ENCODE measurements at places on chromosomes 5 and 9.

- no peak overlapping the region for H3K27ac ChIP-seq
- H3K4me3 ChIP-seq: no peak overlapping the region
- DNase-seq: no peak
- H3K27me3 ChIP-seq: no peaks in the 10 kb centered on the region
- peaks cover 3% of the 10 kb centered on the region for H3K36me3 ChIP-seq
- peaks cover 5% of the 10 kb centered on the region for H3K4me1 ChIP-seq
These were observed 65.8 kb upstream of the SLC25A51 start for GRCh38 chr9:37969558-37970300.

- peak; percentile 75 for DNase-seq
- peak within 1 kb of the TSS; percentile 36 for H3K4me3 ChIP-seq
- peak within 1 kb of the TSS; percentile 41 for H3K27ac ChIP-seq
- peaks cover 10% of the 10 kb centered on the region for H3K4me1 ChIP-seq
- H3K27me3 ChIP-seq: peaks cover 3% of the 10 kb centered on the region
These were observed at the start of gene PLPP7 for GRCh38 chr9:131289301-131290035. PLPP7 (plus strand) TSS chr9:131289723; CDS start chr9:131289998, 275 bp downstream.

DNA sequence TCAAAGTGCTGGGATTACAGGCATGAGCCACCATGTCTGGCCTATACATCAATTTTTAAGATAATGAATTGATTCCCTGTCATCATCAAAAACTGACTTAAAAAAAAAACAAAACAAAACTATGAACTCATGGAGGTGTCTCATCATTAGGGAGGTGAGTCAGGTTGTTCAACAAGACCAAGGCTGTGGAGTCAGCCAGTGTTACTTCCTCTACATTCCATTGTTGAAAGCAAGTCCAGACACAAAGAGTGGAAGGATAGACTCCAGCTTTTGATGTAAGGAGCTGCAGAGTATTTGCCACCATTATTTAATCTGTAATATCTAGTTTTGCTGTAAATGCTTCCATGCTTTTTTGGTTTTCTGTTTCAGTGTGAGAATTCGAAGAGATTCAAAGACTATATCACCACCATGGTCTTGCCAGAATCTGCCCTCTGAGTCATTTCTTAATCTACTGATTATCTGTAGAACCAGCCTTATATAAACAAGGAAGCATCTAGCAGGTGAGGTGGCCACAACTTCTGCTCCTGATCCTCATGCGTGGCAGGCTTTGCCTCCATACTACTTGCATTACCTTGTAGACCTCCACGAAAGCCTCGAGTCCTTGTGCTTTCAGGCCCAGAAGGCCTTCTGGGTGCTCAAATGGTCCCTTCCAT lies 156.1 kb downstream of the FGF1 start:
- DNase-seq: no peak
- H3K4me1 ChIP-seq: peaks cover 5% of the 10 kb centered on the region
- H3K27ac ChIP-seq: no peak overlapping the region
- H3K4me3 ChIP-seq: no peak overlapping the region
- peaks cover 9% of the 10 kb centered on the region for H3K36me3 ChIP-seq
- H3K27me3 ChIP-seq: no peaks in the 10 kb centered on the region

GRCh38 chr5:154947778-154948177 lies 6.9 kb downstream of the MRPL22 start:
- H3K27ac ChIP-seq: no peak overlapping the region
- no peaks in the 10 kb centered on the region for H3K4me1 ChIP-seq
- no peak for DNase-seq
- no peaks in the 10 kb centered on the region for H3K27me3 ChIP-seq

- no peaks in the 10 kb centered on the region for H3K27me3 ChIP-seq
- H3K36me3 ChIP-seq: no peaks in the 10 kb centered on the region
- 0 out of 2 replicates have a peak, but pooled peaks cover 6% of the 10 kb centered on the region for H3K4me1 ChIP-seq
- H3K4me3 ChIP-seq: no peak overlapping the region
These were observed 20.6 kb upstream of the PTGES start for GRCh38 chr9:129773262-129774048.

GRCh38 chr9:130288393-130288792 lies 22.8 kb downstream of the HMCN2 start:
- no peak for DNase-seq
- H3K27ac ChIP-seq: no peak overlapping the region
- no peak overlapping the region for H3K4me3 ChIP-seq
- no peaks in the 10 kb centered on the region for H3K36me3 ChIP-seq

DNA sequence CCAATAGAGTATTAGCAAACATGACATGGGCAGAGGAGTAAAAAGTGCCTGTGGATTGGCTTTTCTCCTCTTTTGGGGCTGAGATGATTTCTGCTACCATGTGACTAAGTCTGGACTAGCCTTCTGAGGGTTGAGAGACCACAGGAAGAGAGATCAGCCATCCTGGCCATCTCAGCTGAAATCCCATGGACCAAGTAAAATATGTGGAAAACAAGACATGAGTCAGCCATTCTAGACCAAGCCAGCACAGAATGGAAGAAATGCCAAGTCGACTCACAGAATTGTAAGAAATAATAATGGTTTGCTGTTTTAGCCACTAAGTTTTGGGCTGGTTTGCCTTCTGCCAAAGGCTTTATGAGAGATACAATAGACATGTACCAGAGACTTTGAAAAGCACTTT lies 377.8 kb downstream of the CHSY3 start:
- peaks cover 5% of the 10 kb centered on the region for H3K4me1 ChIP-seq
- no peak for DNase-seq
- no peak overlapping the region for H3K4me3 ChIP-seq
- no peak overlapping the region for H3K27ac ChIP-seq
- peaks cover 41% of the 10 kb centered on the region for H3K27me3 ChIP-seq
- H3K36me3 ChIP-seq: no peaks in the 10 kb centered on the region

DNA sequence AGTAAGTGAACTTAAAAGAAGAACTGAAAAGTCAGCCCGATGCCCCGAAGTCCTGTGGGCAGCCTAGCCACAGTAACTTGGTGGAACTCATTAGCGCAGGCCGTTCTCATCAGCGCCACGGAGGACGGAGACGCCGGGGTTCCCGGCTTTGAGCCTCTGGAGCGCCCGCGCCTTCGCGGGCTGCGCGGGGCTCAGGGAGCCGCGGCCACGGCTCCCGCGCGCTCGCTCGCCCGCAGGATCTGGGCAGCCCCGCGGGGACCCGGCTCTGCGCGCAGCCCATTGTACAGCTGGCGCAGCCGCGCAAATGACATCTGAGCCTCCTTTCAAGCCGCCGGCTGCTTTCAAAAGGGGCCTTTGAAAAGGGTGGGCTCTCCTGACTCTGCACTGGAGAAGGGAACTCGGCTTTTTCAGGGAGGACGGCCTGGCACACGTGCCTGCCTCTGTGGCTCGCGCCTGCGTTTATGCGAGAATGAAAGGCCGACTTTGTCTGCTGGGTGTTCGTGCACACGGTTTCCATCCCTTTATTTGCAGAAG lies 40.7 kb downstream of the TLR4 start:
- DNase-seq: peak; percentile 36
- peaks cover 2% of the 10 kb centered on the region for H3K36me3 ChIP-seq
- peaks cover 27% of the 10 kb centered on the region for H3K27me3 ChIP-seq
- H3K4me3 ChIP-seq: peak overlapping the region; percentile 67
- peaks cover 12% of the 10 kb centered on the region for H3K4me1 ChIP-seq

DNA sequence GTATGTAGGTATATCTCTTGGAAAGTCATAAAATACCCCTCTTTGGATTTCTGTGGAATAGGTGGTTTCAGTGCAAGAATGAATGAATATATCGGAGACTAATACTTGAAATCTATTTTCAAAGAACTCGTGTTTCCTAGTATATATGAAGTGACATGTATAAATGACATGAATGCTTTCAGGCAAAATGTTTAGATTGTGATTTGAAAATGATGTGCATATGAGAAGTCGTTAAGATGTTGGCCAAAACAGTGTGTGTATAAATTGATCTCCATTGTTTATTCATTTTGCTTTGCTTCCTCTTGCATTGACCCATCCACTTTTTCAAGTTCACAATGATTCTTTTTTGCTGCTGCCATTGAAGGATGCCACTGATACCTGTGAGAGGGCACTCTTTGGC lies 8.3 kb downstream of the TRIO start:
- no peaks in the 10 kb centered on the region for H3K36me3 ChIP-seq
- H3K27me3 ChIP-seq: no peaks in the 10 kb centered on the region
- no peak overlapping the region for H3K27ac ChIP-seq
- no peak overlapping the region for H3K4me3 ChIP-seq

DNA sequence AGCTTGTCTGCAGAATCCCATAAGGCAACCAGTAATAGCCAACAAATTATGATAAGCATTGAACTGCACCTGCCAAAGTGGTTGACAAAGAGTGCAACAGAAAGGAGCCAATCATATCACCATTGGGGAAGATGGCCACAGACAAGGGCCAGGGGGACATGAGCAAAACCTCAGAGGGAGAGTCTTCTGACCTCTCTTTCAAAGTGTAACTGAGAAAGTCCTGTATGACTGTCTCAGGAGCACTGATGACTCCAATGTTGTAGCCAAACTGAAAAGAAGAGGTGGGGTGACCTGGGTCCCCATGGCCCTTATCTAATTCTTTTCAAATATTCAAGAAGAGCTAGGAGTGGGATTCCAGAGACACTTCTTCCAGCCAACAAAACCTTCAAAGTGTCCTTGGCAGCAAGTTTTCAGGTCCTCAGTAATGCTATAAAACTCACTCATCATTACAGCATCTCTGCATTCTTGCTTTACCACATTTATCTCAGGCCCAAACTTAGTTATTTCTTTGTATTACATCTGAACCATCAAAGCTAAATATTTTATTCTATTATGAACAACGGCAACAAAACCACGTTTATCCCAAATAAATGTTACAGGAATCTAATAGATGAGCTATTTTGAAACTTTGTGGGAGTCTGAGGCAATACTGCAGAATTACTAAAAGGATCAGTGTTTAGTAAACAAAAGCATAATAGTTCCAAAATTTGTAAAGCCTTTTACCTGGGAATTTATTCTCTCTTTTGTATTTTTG lies 24.4 kb downstream of the FBLL1 start:
- H3K27me3 ChIP-seq: no peaks in the 10 kb centered on the region
- no peak overlapping the region for H3K27ac ChIP-seq
- peaks cover 59% of the 10 kb centered on the region for H3K36me3 ChIP-seq

GRCh38 chr5:180439911-180440769 lies 54.0 kb upstream of the CNOT6 start:
- H3K4me3 ChIP-seq: no peak overlapping the region
- H3K27ac ChIP-seq: peak overlapping the region; percentile 37
- no peaks in the 10 kb centered on the region for H3K27me3 ChIP-seq
- H3K36me3 ChIP-seq: peaks cover 5% of the 10 kb centered on the region
- DNase-seq: peak; percentile 58
- H3K4me1 ChIP-seq: peaks cover 6% of the 10 kb centered on the region

DNA sequence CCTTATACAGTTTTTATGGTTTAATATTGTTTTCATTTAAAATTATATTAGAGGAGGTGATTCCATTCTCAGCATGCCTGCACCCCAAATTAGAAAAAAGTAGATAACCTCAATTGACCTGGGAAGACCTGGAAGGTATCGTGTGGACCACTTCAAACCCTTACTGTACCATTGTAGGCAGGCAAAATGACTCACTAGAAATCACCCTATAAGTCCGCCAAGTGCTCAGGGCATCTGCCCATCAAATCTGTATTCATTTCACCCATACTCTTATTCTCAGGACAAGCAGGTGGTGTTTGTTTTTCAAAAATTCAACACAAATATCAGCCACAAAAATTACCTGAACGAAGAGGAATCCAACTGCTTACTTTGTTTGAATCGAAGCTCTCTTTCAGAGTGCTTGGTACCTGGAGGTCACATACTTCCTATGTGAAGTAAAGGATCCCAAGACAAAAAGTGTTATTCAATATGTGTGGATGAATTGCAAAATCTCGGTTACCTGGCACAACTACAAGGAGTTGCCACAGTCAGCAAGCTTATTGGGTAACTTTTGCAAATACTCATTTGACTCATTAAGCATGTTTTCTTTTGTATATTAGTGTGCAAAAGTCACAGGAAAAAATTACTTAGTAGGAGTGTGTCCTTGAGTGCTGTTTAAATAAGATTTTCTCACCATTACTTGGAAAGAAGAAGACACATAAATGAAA lies 216.2 kb downstream of the ENC1 start:
- H3K27me3 ChIP-seq: no peaks in the 10 kb centered on the region
- H3K27ac ChIP-seq: no peak overlapping the region
- H3K36me3 ChIP-seq: 0 out of 2 replicates have a peak, but pooled peaks cover 2% of the 10 kb centered on the region

All from WTC11 (cell line).